ENCODE measurements at places on chromosomes 5 and 9. TPM values are rescaled to one million over a fixed set of nuclear protein-coding genes. Genes with fewer than 3 reads are reported as not detected.

GFI1B gene
- 73.4 TPM for total RNA-seq

DNA sequence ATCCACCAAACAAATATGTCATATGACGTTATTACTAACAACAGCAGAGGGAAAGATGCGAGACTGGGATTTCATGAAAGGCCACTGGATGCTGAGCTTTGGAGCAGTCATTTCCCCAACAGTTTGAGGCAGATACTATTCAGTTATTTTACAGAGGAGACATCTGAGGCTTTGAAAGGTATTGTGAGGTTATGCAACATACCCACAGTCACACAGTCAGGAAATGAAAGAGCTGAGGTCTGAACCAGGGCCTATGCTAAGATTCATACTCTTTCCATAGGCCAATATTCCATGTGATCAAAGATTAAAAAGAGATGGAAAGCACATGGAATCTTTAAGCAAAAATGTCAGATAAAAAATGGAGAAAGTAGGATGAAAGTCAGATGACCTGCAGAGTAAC is 63.0 kb downstream of the LPAR1 start:
- no peak for DNase-seq

GNA14 gene
- not detected for total RNA-seq

DNA sequence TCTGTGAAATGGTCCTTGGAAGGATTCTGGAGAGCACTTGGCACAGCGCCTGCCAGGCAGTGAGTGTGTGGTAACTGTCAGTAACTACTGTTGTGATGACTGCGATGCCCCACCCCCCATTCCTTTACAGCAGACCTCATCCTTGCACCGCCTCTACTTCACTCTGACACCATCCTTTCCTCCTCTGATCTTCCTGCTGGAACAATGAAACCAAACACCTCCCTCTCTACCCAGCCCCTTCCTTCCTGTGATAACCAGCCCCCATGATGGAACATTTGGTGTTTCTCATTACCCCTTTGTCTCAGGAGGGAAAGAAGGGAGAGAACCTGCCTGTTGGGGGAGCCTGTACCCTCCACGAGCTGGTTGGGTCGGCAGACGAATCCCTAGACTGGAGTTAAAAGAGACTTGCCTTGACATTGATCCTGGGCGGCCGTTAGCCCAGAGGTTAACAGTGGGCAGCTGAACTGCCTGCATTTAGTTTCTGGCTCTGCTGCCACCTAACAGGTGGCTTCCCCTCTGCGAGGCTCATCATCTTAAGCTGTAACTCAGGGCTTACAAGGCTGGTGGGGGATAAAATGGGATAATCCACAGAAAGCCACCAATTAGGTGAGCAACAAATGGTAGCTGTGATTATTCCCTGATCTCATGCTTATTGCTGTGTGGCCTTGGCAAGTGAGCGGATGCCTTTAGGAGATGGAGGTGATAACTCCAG is 34.2 kb upstream of the GRPEL2 start:
- no peak for DNase-seq

- DNase-seq: no peak
Measured at GRCh38 chr5:73136055-73136562, 15.7 kb downstream of the TMEM171 start.

DNA sequence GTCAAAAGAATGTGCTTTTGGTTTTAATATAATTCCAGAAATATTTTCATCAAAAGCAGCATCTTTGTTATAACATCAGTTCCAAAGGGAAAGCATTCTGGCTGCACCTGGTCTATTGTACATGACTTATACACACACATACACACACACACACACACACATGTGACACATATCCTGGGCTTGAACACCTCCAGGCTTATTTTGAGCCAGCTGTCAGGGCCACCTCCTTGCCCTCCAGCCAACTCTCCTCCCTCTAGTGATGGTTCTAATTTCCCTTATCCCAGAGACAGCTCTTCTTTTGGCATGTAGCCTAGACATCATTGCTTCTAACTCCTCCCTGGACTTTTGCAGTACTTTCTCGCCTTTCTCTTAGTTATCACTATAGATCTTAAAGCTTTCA is 115.0 kb downstream of the PIK3R1 start:
- DNase-seq: no peak

- DNase-seq: no peak
Measured at GRCh38 chr5:72485430-72485974, 21.7 kb downstream of the ZNF366 start.

- DNase-seq: no peak
Measured at GRCh38 chr9:1880038-1880565, 135.0 kb upstream of the SMARCA2 start.

DNA sequence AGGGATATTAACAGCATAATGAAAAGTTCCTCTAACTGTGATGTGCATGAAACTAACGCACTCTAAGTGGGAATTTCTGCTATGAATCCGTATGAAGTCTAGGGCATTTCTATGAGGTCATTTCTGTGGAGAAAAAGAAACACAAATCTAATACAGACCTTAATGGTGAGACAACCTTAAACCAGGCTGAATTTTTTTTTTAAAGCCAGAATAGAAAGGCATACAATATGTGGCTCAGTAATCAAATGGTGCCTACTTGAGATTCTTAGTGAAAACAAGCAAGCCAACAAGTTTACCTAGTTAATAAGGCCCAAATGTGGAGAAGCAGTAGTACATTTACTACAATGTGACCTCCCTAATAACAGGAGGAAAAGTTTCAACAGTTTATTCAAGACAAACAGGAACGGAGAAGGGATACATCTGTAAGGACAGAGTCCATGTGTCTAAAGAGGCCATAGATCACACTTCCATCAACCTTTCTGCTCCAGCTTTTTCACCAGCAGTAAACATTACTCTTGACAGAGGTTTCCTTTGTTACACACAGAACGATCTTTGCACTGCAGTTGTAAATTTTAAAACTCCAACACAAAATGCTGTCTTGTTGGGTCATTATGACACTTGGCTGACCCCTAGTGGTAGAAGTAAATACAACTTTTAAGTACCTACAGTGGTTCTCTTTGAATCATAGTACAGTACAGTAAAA is 26.2 kb downstream of the CARNMT1 start:
- peak; percentile 80 for DNase-seq

CXCL14 gene
- total RNA-seq: not detected

DNA sequence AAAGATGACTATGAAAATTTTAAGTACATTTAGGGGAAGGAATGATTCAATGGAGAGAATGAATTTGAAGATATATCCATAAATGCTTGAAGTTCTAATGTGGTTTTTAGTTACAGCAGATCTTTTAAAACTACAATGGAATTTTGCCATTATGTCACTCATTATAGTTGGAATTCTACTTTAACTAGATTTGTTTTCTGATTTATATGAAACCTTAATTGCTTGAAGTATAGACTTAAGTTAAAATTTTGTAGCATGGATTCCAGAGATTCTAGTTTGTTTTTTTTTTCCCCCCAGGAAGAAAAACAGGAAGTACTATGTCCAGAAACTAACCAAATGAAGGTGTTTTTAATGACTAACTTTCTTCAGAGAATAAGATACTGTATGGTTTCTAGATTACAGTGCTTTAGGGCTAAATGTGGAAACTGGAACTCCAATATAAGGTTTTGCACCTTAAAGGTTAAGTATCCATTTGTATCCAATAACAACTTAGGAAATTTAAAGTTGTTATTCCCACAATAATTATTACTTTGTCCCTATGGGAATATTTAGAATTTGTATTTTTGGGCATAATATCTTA is 70.3 kb downstream of the ZSWIM6 start:
- DNase-seq: no peak

PIP5K1B gene
- 9.6 TPM for total RNA-seq

GRCh38 chr9:133342570-133342969 is 5.4 kb downstream of the MED22 start:
- no peak for DNase-seq

GRCh38 chr9:93184432-93185265 is 710 bp downstream of the WNK2 start:
- no peak for DNase-seq

- DNase-seq: peak; percentile 45
Measured at GRCh38 chr5:37722236-37723161, 117.3 kb downstream of the GDNF start.

GRCh38 chr9:112571624-112572355 is 85.2 kb downstream of the KIAA1958 start:
- DNase-seq: no peak

DNA sequence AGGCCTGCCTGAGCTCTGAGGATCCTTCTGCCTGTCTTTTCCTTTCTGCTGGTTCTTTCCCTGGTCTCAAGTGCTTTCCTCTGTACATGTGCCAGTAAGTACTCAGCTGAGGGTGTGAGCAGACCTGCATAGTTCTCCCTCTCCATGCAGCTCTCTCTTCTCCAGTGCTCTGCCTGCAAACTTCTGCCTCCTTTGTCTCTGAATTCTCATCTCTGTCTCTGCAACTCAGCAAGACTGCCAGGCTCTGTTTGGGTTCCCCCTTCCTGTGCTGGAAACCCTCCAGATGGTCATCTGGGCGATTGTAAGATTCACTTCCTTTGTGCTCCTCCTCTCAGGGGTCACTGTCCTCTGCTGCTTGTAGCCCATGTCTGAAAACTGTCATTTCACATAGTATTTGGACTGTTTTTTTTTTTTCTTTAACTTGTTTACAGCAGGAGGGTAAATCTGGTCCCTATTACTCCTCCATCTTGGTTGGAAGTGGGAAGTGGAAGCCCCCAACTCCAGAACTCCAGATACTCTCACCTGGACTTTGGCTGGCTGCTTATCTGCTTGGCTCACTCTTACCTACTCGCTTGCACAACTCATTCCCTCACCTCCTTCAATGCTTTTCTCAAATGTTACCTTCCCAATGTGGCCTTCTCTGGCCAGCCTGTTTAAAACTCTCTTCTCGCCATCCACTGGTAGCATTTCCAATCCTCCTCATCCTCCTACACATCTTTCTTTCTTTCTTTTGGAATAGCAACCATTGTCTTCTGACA is 175.3 kb upstream of the TBC1D2 start:
- DNase-seq: no peak

- DNase-seq: no peak
Measured at GRCh38 chr9:137198051-137198901, 2.3 kb downstream of the TPRN start.

DNA sequence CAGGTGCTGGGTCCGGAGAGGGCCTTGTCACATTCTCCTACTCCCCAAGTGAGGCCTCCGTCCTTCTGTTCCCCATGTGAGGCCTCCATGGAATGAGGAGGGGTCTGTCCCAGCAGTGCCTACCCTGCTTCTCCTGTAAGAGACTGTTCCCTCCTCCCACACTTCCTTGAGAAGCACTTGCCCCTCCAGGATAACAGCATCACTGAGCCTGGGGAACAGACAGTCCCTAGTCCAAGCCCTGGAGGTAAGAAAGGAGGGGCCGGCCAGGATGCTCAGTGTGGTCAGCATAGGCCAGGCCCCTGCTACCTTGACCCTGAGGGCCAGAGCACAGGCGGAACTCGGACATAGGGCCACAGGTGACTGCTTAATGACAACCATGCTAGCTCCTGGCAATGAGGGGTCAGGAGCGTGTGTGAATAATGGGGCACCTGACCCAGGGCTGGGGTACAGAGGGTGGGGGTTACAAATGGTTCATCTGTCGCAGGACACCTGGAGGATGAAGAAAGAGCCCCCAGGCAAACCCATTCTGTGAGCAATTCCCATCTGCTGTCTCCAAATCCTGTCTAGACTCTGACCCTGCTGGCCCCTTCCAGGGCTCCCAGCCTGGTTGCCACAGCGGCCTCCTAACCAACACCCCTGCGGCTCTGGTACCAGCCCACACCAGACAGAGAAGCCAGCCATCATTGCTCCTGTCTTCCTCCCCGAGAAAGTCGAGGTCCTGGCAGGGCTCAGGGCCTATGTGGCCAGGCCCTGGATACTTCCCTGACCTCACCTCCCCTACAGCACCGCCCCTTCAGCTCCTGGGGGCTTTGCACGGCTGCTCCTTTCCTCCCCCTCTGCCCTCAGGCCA is 20.3 kb downstream of the RALGDS start:
- DNase-seq: no peak

DNA sequence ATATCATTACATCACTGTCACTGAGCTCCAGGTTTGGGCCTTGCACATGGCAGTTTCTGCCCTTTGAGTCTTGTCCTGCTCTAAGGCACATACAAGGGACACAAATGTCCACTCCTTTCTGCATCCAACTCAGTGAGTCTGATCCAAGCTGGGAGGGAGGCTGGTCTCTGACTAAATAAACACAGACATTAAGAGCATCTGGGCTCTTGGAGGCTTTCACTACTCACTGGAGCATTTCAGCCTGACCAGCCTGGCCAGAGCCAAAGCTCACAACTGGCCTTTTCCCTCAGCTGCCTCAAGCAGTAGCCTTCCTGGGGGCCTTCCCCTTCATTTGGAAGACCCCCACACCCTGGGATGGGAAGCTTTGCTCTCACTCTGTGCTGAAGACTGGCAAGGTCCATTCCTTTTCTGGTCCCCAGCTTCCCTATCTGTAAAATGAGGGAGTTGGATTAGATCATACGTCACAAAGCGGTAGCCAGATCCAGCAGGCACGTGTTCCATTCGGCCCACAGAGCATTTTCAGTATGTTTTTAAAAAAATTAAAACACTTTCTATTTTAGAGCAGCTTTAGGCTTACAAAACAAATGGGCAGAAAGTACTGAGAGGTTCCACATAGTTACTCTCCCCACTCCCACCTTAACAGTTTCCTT is 58.6 kb upstream of the XPA start:
- DNase-seq: no peak

CDH18 gene
- total RNA-seq: 0.87 TPM

DNA sequence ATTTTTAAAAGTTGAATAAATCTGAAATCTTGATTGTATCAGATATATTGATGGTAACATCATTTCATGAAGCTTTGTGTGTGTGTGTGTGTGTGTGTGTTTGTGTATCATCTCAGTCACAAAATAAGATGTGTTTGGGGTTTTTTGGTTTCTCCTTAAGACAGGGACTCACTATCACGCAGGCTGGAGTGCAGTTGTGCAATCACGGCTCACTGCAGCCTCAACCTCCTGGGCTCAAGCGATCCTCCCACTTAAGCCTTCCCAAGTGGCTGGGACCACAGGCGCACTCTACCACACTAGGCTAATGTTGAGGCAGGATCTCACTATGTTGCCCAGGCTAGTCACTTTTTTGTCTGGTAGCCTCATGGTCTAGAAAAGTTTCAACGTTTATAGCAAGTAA is 83.4 kb upstream of the DMRT1 start:
- no peak for DNase-seq

DCANP1 gene
- not detected for total RNA-seq

GRCh38 chr9:95494022-95494415 is 22.8 kb downstream of the PTCH1 start:
- no peak for DNase-seq

SLCO6A1 gene
- total RNA-seq: not detected

NFX1 gene
- 29.9 TPM for total RNA-seq

GRCh38 chr5:115577329-115577728 is 24.9 kb downstream of the TICAM2 start:
- DNase-seq: no peak

- peak; percentile 91 for DNase-seq
Measured at GRCh38 chr9:100426530-100427365, at the start of gene MSANTD3. Gene MSANTD3, plus strand, starts transcription at chr9:100427143. Its CDS starts 14,796 bp downstream, at chr9:100441939.

HMCN2 gene
- not detected for total RNA-seq

TAS2R1 gene
- not detected for total RNA-seq

IFNB1 gene
- total RNA-seq: not detected

ARSI gene
- 0.04 TPM for total RNA-seq

GRCh38 chr5:149633476-149634350 is 52.4 kb downstream of the ARHGEF37 start:
- no peak for DNase-seq

GRCh38 chr5:154967421-154968024 is 26.6 kb downstream of the MRPL22 start:
- DNase-seq: no peak

GRCh38 chr9:134847752-134848432 is 32.7 kb upstream of the FCN2 start:
- DNase-seq: no peak

GPRIN1 gene
- total RNA-seq: 10.7 TPM
